ENCODE measurements at places on chromosomes 1 and 21.
A peak's percentile ranks its signal among the peaks of the same experiment; 100 is the strongest.

DNA sequence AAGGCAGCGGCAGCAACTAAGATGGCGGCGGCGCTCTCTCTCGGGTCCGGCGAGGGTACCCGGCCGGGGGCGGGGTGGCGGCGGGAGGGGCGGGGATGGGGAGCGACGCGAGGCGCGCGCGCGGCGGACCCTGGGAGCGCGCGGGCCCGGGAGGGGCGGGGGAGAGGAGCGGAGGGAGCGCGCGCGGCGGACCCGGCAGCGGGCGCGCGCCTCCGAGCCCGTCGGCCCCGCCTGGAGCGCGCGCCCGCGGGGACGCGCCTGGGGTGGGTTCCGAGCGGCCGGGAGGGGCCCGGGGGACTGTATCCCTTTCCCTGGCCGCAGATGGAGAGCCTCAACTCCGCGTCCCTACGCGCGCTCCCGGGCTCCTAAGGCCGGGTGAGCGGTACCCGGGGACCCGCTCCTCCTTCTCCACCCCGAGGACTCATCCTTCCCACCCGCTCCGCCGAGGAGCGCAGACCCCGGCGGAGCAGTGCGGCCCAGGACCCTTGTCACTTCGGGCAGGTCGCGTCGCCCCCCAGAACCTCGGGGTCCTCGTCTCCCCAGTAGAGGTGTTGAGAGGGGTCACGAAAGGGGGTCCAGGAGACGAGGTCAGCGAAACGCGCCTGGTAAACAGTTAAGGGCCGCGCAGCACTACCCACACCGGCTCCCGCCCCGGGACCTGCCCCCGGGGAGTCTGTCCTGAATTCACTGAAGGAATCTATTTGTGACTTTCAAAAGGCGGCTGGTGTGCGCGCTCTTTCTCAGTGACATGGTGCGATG, at the start of gene CLSTN1:
CLSTN1 (minus strand) TSS at position 23 of the 759 bp plus-strand sequence. CDS start 232 bp downstream, outside the sequence.
- peak; percentile 75 for DNase-seq

DNA sequence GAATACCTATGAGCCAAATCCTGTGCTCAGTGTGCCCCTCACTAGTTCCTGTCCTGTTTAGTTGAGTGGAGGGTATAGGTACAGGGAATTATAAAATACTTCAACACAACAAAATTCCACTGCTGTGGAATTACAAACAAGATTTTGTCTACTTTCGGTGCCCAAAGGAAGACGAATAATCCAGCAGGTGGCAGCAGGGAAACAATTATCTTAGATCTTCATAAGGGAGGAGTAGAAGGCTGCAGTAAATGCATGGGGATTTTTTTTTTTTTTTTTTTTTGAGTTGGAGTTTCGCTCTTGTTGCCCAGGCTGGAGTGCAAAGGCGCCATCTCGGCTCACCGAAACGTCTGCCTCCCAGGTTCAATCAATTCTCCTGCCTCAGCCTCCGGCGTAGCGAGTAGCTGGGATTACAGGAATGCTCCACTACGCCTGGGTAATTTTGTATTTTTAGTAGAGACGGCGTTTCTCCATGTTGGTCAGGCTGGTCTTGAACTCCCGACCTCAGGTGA, 2.0 kb upstream of the PIP5K1A start:
- peak; percentile 91 for DNase-seq

- no peak for DNase-seq
Observed at GRCh38 chr21:42848932-42849758, 30.2 kb downstream of the WDR4 start.

GRCh38 chr1:22074803-22075202, 22.3 kb downstream of the CDC42 start:
- DNase-seq, result no peak

DNA sequence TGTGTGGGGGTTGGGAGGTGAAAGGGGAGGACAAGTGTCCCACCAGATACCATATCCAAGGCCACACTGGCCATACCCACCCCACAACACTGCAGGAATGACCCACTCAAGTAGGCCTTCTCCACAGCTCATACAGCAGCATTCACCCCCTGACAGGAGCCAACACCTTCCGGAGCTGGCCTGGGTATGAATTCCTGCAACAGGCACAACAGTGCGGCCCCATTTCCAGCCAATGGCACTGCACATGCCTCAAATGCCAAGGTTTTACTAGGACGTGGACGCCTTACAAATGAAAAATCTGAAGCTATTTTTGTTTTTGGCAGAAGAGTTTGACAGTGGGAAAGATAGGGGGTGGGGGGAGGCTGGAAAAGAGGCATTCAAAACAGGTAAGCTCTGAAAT, 2.0 kb downstream of the KCND3 start:
- no peak for DNase-seq

- no peak for DNase-seq
Observed at GRCh38 chr1:77756052-77756754, 3.4 kb downstream of the USP33 start.

- no peak for DNase-seq
Observed at GRCh38 chr1:183635099-183635605, 431 bp downstream of the ARPC5 start.

- no peak for DNase-seq
Observed at GRCh38 chr1:164361927-164362326, 197.1 kb upstream of the PBX1 start.

- DNase-seq, result peak; percentile 87
Observed at GRCh38 chr1:32981003-32981901, 16.6 kb upstream of the RNF19B start.

GRCh38 chr1:6002714-6003501, 10.7 kb upstream of the NPHP4 start:
- DNase-seq, result no peak

- DNase-seq, result no peak
Observed at GRCh38 chr1:213418268-213419071, 367.4 kb downstream of the RPS6KC1 start.

GRCh38 chr1:3530926-3531818, 76.7 kb downstream of the ARHGEF16 start:
- peak; percentile 8 for DNase-seq

DNA sequence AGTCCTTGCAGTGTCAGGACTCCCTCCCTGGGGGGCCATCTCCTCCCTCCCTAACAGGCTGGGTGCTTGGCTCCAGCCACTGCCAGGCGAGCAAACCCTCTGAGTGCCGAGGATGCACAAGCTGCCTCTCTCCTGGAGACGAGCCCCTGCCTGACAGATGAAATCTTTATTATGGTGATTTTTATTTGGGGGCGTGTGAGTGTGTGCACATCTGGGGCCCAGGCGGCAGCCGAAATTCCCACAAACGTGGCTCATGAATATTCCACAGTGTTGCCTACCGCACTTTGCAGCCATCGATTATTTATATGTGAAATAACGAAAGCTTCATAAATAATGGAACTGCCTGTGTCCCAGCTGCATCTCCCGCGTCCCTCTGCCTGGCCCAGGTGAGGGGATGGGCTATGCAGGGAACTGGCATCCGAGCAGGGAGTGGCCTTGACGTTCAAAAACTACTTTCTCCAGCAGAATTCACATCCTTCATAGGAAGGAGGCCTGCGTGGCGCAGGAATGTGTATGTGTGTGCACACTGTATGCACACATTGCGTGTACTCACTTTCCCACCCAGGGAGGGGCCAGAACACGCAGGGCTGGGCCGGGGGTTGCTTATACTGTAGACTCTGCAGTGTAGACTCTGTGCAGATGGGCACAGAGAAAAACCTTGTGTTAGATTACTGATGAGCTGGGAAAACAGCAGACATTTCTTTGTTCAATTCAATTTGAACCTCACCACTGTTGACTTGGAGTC, 73.1 kb downstream of the UBIAD1 start:
- no peak for DNase-seq

DNA sequence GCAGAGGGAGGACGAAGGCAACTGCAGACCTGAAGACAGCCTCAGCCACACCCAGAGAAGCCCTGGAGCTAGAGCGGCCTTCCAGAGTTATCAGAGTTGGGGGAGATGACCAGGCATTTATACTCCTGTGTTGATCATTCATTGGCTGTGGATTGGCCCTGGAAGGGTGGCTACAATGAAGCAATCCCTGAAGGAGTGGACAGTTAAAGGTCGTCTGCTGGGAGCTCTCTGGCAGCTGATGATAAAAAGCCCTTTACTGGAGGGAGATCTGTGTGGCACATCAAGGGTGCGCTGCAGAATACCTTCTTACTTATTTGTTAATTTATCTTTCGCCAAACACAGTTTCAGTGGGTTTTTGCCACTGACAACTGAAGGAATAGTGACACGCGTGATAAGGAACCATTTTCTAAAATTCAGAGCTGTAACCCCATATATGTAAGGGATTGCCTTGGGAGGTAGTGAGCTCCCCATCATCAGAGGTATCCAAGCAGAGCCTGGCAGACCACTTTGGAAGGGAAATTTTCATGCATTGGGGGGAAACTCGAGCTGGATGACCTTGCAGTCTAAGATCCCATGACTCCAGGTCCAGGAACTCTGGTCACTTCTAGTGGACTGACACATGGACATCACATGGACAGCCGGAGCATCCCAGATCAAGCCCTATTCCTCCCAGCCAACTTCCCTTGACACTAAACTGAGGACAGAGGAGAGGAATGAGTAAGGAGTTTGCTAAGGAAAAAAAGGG, 126.4 kb upstream of the GADD45A start:
- no peak for DNase-seq

DNA sequence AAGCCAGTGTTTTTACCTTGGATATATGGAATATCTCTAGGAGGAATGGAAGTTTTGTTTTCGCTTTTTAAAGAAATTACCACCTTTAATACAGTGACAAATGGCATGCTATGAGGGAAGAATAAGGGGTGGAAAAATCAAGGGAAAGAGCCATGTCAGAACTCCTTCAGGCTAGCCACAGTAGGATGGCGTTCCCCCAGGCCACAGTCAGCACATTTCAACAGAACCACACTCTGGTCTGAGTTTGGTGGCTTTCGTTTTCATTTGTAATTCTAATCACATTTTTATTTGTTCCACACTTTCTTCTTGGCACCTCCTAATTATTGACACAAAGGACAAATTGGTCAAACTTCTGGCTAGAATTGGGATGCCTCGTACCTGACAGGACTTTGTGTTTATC, 60.3 kb upstream of the RCOR3 start:
- no peak for DNase-seq

- no peak for DNase-seq
Observed at GRCh38 chr21:25903607-25904006, 168.8 kb downstream of the GABPA start.

DNA sequence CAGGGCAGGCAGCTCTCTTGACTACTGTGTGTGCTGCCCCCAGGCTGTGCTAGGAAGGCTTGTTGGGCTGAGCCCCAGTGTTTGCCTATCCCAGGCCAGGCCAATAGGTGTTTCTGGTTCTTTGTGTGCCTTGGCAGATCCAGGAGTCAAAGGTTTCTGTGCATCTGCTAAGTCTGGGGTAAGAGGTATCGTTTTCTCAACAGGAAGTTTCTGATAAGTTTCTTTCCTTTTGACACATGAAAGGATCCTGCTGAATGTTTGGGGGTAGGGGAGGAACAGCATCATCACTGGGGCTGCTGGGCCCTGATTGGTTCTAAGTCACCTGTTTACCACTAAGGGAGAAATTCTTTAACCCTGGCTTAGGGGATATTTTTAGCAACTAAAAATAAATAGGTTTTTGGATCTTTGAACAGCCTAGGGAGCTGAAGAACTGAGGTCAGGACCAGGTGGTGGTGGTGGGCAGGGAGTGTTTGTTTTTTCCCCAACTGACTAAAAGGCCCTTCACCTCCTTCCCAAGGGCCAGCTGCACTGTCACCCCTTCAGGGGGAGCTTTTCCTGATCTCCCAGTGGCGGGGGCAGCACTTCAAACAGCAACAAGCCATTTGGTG, 85.1 kb downstream of the KCNN3 start:
- no peak for DNase-seq

- no peak for DNase-seq
Observed at GRCh38 chr1:210683403-210684047, 354.8 kb downstream of the HHAT start.

DNA sequence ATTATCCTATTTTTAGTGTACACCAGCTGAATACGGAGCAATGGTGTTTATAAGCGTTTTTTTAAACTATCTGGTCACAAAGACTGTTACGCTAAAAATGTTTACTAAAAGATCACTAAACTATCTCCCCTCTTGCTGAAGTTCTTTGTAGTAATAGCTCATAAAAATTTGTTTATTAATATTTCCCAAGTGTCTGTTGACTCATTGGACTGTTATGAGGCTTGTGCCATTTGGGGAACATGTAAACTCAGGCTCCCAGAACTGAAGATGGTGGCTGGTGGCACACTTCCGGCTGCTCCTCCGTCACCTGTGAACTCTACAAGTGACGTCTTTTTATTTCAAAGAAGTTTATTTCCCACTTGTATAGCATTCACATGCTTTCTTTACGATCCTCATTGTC, 46.3 kb downstream of the AIDA start:
- DNase-seq, result peak; percentile 9

DNA sequence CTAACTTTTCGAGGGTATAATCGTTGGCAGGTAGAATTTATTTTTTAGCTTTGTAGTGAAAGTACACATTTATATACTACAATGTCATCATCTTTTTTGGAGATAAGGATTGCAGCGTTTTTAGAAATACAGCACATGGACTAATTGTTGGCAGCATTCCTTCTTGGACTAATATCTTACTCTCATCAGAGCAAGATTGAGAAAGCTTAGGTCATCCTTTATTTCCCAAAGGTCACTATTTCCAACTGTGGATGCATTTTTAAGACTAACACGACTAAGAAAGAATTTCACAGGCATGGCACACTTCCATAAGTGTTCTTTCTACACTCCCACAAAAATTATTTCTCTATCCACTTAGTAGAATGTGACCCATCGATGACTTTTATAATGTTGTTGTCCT, 732.3 kb downstream of the NCAM2 start:
- DNase-seq, result peak; percentile 75

DNA sequence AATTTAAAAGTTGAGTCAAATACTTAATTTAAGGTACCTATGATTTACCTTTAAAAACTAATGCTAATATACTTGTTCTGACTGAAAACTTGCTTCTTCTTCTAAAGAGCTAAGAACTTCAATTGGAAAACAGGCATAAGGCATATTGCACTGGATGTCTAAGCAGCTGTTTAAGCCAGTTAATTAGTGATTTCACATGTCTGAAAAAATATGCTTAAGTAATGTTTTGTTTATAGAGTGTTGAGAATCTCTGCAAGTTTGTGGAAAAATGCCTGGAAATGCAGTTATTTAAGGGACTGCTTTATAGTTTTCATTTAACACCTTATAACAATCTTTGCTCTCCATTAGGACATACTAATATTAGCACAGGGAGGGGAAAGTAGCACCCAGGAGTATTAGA, 28.2 kb downstream of the UBE2U start:
- DNase-seq, result no peak

Data from fibroblast of mammary gland (primary cell).